ENCODE measurements at places on chromosomes 12 and 14. TPM values are rescaled to one million over a fixed set of nuclear protein-coding genes. Genes with fewer than 3 reads are reported as not detected.
A peak's percentile ranks its signal among the peaks of the same experiment; 100 is the strongest.

- no peaks in the 10 kb centered on the region for H3K4me1 ChIP-seq
- DNase-seq: no peak
- H3K36me3 ChIP-seq: peaks cover 22% of the 10 kb centered on the region
- no peaks in the 10 kb centered on the region for H3K27me3 ChIP-seq
- no peak overlapping the region for H3K27ac ChIP-seq
- no peak overlapping the region for H3K4me3 ChIP-seq
Observed at GRCh38 chr12:7197841-7198240, 8.4 kb downstream of the PEX5 start.

DNA sequence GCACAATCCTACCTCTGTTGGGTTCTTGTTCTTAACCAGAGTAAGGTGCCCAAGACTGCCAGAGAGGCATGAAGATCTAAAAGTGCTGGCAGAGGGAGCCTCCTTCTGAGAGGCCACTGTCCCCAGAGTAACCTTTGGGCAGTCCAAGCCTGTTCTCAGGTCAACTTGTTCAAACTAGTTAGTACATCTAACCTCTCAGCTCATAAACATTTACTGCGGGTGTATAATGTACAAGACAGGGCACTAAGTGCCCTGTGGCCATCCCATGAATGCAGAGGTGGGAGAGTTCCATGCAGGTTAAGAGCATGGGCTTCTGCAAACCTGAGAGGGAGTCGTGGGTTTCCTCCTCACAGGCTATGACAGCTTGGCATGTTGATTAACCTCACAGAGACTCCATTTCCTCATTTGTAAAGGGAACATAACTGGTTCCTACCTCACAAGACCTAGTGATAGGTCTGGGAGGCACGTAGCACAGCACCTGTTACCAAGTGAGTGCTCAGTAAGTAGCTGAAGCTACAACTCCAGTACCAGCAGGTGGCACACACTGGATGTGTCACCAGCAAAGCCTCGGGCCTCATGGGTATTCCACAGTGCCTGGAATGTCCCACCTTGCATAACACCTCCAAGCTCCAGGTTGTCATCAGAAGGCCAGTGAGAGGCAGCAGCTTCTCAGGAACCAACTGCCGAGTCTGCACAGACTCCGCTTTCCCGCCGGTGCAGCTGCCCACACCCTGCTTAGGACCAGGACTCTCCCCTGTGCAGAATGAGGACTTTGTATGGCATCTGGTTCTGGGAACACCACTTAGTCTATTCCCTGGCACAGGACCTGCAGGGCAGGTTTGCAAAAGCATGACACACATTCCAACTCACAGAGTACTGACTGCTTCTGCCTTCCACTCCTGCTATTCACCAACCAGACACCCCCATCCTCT, 4.4 kb downstream of the VDR start:
- peaks cover 85% of the 10 kb centered on the region for H3K4me1 ChIP-seq
- H3K4me3 ChIP-seq: peak overlapping the region; percentile 96
- peaks cover 72% of the 10 kb centered on the region for H3K36me3 ChIP-seq
- peaks cover 2% of the 10 kb centered on the region for H3K27me3 ChIP-seq

DNA sequence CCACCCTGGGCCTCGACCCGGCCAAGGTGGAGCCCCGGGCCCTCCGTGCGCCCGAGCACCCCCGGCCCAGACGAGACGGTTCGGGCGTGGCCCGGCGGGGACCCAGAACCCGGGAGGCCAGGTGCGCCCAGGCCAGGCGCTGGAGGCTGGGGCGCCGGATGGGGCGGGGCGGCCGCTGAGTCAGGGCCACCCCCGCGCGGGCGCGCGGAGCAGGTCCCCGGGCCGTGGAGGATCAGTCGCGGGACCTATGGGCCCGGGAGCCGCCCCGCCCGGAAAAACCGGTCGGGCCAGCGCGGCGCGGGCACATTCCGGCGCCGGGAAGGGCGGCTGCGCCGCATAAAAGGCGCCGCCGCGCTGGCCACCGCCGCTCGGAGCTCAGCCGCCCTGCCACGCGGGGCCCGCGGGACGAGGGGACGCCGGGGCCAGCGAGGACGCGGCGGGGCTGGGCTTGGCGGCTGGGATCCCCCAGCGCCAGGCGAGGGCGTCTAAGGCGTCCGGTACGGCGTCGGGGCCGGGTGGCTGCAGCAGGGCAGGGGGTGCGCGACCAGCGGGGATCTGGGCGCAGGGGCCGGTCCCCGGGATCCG, 21.5 kb upstream of the KIF26A start:
- H3K4me1 ChIP-seq: no peaks in the 10 kb centered on the region
- no peak for DNase-seq
- H3K36me3 ChIP-seq: no peaks in the 10 kb centered on the region
- H3K4me3 ChIP-seq: no peak overlapping the region
- H3K27ac ChIP-seq: no peak overlapping the region
- peaks cover 32% of the 10 kb centered on the region for H3K27me3 ChIP-seq

DNA sequence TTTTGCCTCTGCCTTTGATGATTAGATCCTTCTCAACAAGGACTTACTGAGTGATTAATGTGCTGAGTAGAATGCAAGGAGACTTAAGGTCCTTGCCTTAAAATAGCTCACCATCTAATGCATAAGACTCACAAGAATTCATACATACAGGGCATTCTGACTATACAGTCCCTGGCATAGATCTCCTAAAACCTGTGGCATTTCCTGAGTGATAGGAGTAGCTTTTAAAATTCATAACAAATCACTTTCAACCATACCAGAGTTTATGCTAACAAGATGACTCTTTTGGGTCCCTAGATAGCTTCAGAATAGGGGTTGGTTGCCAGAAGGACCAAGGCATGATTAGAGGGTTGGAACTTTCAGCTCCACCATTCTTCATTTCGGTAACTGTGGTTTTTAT, 48.8 kb downstream of the STXBP6 start:
- no peak for DNase-seq
- H3K27ac ChIP-seq: no peak overlapping the region
- H3K36me3 ChIP-seq: no peaks in the 10 kb centered on the region
- no peaks in the 10 kb centered on the region for H3K4me1 ChIP-seq

- H3K4me1 ChIP-seq: no peaks in the 10 kb centered on the region
- H3K4me3 ChIP-seq: no peak overlapping the region
- peaks cover 80% of the 10 kb centered on the region for H3K27me3 ChIP-seq
- H3K36me3 ChIP-seq: no peaks in the 10 kb centered on the region
- no peak for DNase-seq
- H3K27ac ChIP-seq: no peak overlapping the region
Observed at GRCh38 chr12:53703756-53704155, 23.5 kb downstream of the CALCOCO1 start.

- DNase-seq: no peak
- peaks cover 10% of the 10 kb centered on the region for H3K36me3 ChIP-seq
- H3K27ac ChIP-seq: no peak overlapping the region
- H3K4me3 ChIP-seq: no peak overlapping the region
- H3K4me1 ChIP-seq: peaks cover 18% of the 10 kb centered on the region
Observed at GRCh38 chr14:102878174-102878969, 44.1 kb upstream of the AMN start.

- no peak for DNase-seq
- H3K27me3 ChIP-seq: no peaks in the 10 kb centered on the region
- H3K4me3 ChIP-seq: no peak overlapping the region
- no peaks in the 10 kb centered on the region for H3K4me1 ChIP-seq
- no peak overlapping the region for H3K27ac ChIP-seq
Observed at GRCh38 chr14:31726337-31726736, 165.1 kb downstream of the NUBPL start.

- peaks cover 69% of the 10 kb centered on the region for H3K36me3 ChIP-seq
- no peak for DNase-seq
- H3K4me3 ChIP-seq: no peak overlapping the region
- no peak overlapping the region for H3K27ac ChIP-seq
- H3K27me3 ChIP-seq: no peaks in the 10 kb centered on the region
Observed at GRCh38 chr14:89603938-89604480, 187.0 kb upstream of the FOXN3 start.

DNA sequence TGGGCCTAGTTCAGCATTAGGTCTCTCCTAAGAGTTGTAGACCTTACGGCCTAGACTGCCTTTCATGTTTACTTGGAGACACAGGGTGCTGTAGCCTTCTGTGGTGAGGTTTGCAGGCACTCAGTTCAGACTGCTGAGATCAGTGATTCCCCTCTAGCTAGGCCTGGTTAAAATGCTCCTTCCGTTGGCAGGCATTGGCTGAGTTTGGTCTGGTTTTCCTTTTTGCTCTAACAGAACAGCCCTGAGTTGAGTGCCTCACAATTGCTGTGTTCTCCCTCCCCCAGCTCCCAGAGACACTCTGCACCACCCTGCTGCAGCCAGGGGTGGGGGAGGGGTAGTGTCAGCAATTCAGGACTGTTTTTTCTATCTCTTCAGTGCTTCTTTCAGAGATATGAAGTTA, 178.9 kb upstream of the DYRK2 start:
- H3K4me1 ChIP-seq: no peaks in the 10 kb centered on the region
- H3K27ac ChIP-seq: no peak overlapping the region
- H3K4me3 ChIP-seq: no peak overlapping the region
- peaks cover 4% of the 10 kb centered on the region for H3K36me3 ChIP-seq
- H3K27me3 ChIP-seq: peaks cover 4% of the 10 kb centered on the region

GRCh38 chr14:33120966-33121365, 182.3 kb downstream of the NPAS3 start:
- H3K36me3 ChIP-seq: no peaks in the 10 kb centered on the region
- no peak overlapping the region for H3K27ac ChIP-seq
- DNase-seq: no peak

- no peak overlapping the region for H3K4me3 ChIP-seq
- no peak for DNase-seq
- no peak overlapping the region for H3K27ac ChIP-seq
- H3K27me3 ChIP-seq: peaks cover 7% of the 10 kb centered on the region
- no peaks in the 10 kb centered on the region for H3K4me1 ChIP-seq
- H3K36me3 ChIP-seq: no peaks in the 10 kb centered on the region
Observed at GRCh38 chr14:55502746-55503284, 62.4 kb upstream of the TBPL2 start.

GRCh38 chr14:102445066-102445465, 64.5 kb downstream of the ANKRD9 start:
- H3K4me1 ChIP-seq: no peaks in the 10 kb centered on the region
- peaks cover 6% of the 10 kb centered on the region for H3K36me3 ChIP-seq
- no peaks in the 10 kb centered on the region for H3K27me3 ChIP-seq
- H3K27ac ChIP-seq: no peak overlapping the region

DNA sequence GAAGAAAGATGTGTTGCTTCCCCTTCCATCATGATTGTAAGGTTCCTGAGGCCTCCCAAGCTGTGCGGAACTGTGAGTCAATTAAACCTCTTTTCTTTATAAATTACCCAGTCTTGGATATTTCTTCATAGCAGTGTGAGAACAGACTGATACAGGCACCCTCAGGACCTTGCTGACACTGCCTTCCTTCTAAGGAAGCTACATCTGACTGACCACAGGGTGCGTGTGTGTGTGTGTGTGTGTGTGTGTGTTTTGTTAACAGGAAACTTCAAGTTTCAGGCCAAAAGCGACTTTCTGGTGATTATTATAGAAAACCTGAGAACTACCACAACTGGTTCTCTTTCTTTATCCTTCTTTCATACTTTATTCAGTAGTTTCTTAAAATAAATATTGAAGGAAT, 149.0 kb downstream of the CAPZA3 start:
- H3K36me3 ChIP-seq: no peaks in the 10 kb centered on the region
- no peaks in the 10 kb centered on the region for H3K4me1 ChIP-seq
- H3K27ac ChIP-seq: no peak overlapping the region
- DNase-seq: no peak

- H3K4me3 ChIP-seq: no peak overlapping the region
- H3K27ac ChIP-seq: no peak overlapping the region
- peaks cover 15% of the 10 kb centered on the region for H3K27me3 ChIP-seq
- no peaks in the 10 kb centered on the region for H3K36me3 ChIP-seq
Observed at GRCh38 chr14:59131938-59132795, 56.3 kb upstream of the DAAM1 start.

GRCh38 chr12:51801027-51801426, 47.5 kb downstream of the FIGNL2 start:
- DNase-seq: no peak
- H3K4me1 ChIP-seq: no peaks in the 10 kb centered on the region
- no peaks in the 10 kb centered on the region for H3K36me3 ChIP-seq
- H3K27me3 ChIP-seq: no peaks in the 10 kb centered on the region

DNA sequence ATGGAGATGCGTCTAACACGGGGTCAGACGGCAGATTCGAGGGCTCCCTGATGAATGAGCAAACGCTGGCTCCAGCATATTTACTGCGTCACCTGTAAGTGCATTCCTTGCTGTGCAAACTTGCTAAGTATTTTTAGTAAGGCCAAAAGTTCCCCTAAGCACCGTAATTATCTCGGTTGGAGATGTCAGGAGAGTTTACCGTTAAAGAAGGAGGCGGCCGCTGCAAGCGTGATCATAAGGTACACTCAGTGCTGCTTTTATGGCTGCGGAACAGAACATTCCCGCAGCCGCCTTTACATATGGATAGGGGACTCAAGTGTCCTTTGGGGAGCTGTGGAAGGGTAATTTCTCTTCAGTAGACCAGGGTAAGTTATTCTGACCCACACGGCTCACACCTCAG, 175.6 kb downstream of the GLT1D1 start:
- no peak overlapping the region for H3K4me3 ChIP-seq
- no peaks in the 10 kb centered on the region for H3K4me1 ChIP-seq
- H3K36me3 ChIP-seq: no peaks in the 10 kb centered on the region
- no peak overlapping the region for H3K27ac ChIP-seq

DNA sequence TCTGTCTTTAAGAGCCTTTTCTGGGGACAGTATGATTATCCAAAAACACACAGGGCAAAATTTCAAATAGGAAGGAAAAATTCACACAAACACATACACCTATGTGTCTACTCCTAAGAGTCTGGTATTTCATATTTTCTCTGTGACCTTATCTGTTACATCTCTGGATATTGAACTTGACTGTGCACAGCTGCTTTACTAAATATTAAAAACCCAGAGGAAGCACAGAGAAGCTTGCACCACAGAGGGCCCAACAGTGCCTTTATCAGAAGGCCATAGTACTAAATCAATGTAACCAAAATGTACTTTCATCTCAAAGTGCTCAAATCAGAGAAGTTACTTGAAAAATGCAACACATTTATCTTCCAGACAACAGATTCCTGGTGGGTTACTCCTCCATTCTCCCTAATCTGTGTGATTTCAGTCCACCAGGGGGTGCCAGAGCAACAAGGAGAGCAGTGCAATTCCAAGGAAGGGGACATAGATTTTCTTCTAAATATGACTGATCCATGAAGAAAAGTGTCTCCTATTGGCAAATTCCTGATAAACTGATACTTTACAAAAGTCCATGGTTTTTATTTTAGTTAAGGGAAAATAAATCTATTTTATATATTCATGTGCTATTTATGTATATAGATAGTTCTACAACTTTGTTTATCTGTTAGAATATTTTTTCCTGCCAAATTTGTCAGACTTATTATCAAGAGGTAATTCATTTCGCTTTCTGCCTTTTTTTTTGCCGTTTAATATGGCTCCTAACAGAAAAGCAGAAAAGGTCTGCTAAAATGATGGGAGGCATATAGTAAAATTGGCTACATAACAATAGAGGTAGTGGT, 617.6 kb downstream of the LRFN5 start:
- no peaks in the 10 kb centered on the region for H3K4me1 ChIP-seq
- no peaks in the 10 kb centered on the region for H3K27me3 ChIP-seq
- no peak overlapping the region for H3K4me3 ChIP-seq

GRCh38 chr12:113334786-113335539, at the start of gene SLC8B1:
Gene SLC8B1, minus strand, starts transcription at chr12:113335109. Its CDS starts 2,231 bp downstream, at chr12:113332878.
- H3K27ac ChIP-seq: peak within 1 kb of the TSS; percentile 17
- H3K4me3 ChIP-seq: peak within 1 kb of the TSS; percentile 86
- H3K4me1 ChIP-seq: peaks cover 17% of the 10 kb centered on the region
- H3K27me3 ChIP-seq: no peaks in the 10 kb centered on the region
- peak; percentile 90 for DNase-seq

- no peak overlapping the region for H3K4me3 ChIP-seq
- no peaks in the 10 kb centered on the region for H3K27me3 ChIP-seq
Observed at GRCh38 chr12:82149045-82149444, 209.1 kb downstream of the CCDC59 start.

The ALDH6A1 gene
- 16.8 TPM for total RNA-seq

The NELL2 gene
- total RNA-seq: 10.5 TPM

The SLC38A4 gene
- not detected for total RNA-seq

The MUCL1 gene
- not detected for total RNA-seq

The KLHDC1 gene
- total RNA-seq: 2.4 TPM

The FBXO33 gene
- 23.1 TPM for total RNA-seq

The TOMM20L gene
- total RNA-seq: not detected

The SUOX gene
- total RNA-seq: 4.2 TPM

Data from activated CD4-positive, alpha-beta memory T cell treated with anti-CD3 and anti-CD28 coated beads, Interleukin-2, amount 10 ng/mL, durations not matched to agents 7 days and 5 days (primary cell).